Stimulated activated CD8-positive, alpha-beta memory T cell treated with anti-CD3 and anti-CD28 coated beads, Interleukin-15, amount 100 ng/mL, for 48 hours (primary cell): ENCODE measurements at places on chromosomes 13 and 19.

DNA sequence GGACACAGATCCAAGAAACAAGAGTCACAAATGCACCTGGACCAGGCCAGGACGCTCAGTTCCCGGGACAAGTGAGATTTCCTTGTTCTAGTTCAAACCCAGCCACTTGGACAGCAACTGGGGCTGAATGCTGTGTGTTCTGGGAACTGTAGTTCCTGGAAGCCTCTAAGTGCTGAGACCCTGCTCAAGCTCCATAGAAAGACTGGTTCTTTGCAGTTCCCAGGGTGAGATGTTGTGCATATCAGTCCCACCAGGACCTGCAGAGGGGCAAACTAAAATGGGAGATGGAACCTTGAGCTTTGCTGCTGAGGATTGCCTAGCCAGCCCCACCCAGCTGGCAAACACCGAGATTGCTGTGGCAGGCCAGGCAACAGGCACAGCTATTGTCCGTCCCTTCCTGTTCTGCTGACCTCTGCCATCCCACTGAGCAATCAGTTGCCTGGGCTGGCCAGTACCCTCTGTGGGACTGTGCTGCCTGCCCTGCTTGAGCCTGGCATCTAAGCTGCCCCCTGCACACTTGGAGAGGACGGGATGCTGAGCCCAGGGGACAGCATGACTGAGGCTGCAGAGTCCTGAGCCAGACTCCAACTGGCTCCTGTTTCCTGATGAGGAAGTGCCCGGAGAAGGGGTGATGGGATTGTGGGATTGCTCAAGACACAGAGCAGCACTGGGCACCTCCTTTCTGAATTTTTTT, 1.4 kb upstream of the GIPC1 start:
- no peak for DNase-seq

GRCh38 chr19:6032381-6032780, 54.4 kb upstream of the RANBP3 start:
- no peak for DNase-seq

DNA sequence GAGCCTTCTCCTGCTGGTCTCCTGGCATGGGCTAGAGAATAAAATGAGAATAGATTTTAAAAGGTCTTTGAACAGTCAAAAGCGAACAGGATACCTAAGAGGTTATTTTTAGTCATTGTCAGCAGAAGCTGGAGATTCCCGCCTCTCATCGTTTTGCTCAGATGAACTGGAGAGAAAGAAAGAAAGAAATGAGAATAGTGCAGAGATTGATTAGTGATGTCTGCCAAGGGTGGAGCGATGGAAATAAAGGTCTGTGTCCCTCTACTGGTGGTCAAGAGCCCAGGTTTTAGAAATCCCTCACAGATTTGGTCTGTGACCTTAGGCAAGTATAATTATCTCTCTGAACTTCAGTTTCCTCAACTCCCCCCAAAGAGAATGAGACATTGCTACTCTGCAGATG, 5.3 kb downstream of the NCAN start:
- no peak for DNase-seq

GRCh38 chr13:83311886-83312577, 570.2 kb downstream of the SLITRK1 start:
- no peak for DNase-seq

DNA sequence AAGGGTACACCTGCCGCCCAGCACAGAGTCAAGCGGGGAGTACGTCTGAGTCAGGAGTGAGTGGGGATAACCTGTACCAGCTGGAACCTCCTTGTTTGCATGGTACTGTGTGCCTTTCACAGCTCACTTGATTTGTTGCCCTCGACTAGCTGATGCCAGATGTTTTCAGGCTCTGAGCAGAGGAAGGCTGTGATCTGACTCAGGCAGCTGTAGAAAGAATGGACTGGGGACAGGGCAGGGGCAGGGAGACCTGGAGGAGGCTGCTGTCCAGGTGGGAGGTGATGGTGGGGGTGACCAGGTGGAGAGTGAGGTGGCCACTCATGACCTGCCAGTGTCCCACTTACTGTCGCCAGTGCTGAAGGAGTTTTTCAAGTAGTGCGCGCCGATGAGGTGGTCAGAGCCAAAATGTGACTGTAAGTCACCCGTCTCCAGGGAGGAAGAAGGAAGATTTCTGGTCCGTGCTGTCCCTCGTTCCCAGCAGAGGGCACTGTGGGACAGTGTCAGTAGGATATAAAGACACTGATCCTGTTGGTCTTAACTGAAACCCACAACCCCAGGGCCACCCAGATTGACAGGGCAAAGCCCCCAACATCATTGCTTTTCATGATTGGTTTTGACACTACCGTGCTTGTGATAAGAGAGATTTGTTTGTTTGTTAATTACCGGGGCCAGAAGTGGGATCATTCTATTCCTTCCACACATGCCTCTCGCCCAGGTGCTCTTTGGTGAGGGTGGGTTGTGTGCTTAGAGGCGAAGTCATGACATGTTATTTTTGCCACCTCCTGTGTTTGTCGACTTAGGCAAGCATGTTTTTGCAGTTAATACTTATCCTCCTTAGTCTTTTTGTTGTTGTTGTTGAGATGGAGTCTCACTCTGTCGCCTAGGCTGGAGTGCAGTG, 128.4 kb downstream of the DPF1 start:
- peak; percentile 18 for DNase-seq

GRCh38 chr13:37481885-37482227, 116.7 kb downstream of the POSTN start:
- DNase-seq = no peak
